Heart left ventricle (tissue), 16 donors: ENCODE measurements at places on chromosomes 11 and 22. TPM values are rescaled to one million over a fixed set of nuclear protein-coding genes. Genes with fewer than 3 reads are reported as not detected.

RCE1 gene
- total RNA-seq: 4.0 TPM

ADM2 gene
- 0.67 TPM for total RNA-seq

DUSP8 gene
- 12.8 TPM for total RNA-seq

HIC2 gene
- total RNA-seq: 1.1 TPM

NLRP10 gene
- total RNA-seq: not detected

MS4A7 gene
- total RNA-seq: 57.1 TPM

DCDC1 gene
- total RNA-seq: not detected

BRSK2 gene
- not detected for total RNA-seq

VPREB3 gene
- not detected for total RNA-seq

DNA sequence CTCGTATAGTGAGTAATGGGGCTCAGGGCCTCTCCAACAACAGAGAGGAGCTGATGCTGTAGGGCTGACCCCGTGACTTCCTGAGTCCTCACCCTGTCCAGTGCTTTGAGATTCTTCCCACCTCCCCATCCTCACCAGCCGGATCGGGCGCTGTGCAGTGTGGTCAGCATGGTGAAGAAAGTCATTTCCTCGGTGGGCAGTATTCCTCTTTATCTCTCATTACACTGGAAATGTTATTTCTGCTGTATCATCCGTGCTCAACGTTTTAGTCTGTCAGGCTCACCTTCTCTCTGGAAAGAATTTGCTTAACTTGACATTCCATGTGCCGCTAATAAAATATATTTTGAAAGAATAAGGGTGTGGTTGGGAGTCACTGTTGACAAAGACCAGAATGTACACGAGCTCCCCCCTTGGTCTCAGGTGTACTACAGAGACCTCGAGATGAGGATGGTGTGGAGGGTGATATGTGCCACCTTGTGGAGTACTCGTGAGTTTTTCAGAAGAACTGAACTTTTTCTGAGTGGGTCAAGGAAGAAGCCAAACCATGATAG lies 25.7 kb upstream of the SCGB1A1 start:
- H3K4me1 ChIP-seq: peaks cover 21% of the 10 kb centered on the region
- no peak overlapping the region for H3K4me3 ChIP-seq
- H3K27me3 ChIP-seq: no peaks in the 10 kb centered on the region
- no peak for DNase-seq

- H3K4me1 ChIP-seq: no peaks in the 10 kb centered on the region
- H3K27me3 ChIP-seq: no peaks in the 10 kb centered on the region
- H3K27ac ChIP-seq: no peak overlapping the region
- no peak for DNase-seq
- no peaks in the 10 kb centered on the region for H3K36me3 ChIP-seq
Measured at GRCh38 chr11:44880511-44880910, 70.2 kb downstream of the TP53I11 start.

DNA sequence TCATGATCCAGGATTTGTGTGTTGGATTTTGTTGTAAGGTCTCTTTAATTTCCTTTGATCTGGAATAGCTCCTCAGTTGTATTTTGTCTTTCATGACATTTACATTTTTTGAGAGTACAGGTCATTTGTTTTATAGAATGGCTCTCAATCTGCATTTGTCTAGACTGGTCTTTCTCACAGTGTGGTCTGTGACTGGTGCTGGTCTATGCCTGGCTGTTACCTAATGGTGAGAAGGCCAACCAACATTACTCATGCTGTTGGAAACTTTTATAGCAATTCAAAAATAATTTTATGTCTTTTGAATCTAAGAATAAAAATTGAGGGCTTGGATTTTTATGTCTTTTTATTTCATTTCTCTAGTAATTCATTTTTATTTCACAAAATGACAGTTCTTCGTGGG lies 3.9 kb upstream of the NCR3LG1 start:
- H3K4me3 ChIP-seq: no peak overlapping the region
- H3K27ac ChIP-seq: no peak overlapping the region
- peaks cover 11% of the 10 kb centered on the region for H3K4me1 ChIP-seq
- DNase-seq: no peak
- peaks cover 3% of the 10 kb centered on the region for H3K36me3 ChIP-seq

GRCh38 chr11:113263458-113264259 lies 50.7 kb upstream of the TTC12 start:
- H3K27me3 ChIP-seq: no peaks in the 10 kb centered on the region
- H3K4me1 ChIP-seq: no peaks in the 10 kb centered on the region
- peaks cover 3% of the 10 kb centered on the region for H3K36me3 ChIP-seq
- no peak overlapping the region for H3K27ac ChIP-seq
- DNase-seq: no peak
- H3K4me3 ChIP-seq: no peak overlapping the region

GRCh38 chr22:44583061-44583760 lies 85.2 kb upstream of the RTL6 start:
- no peaks in the 10 kb centered on the region for H3K36me3 ChIP-seq
- peaks cover 4% of the 10 kb centered on the region for H3K27me3 ChIP-seq
- no peak overlapping the region for H3K27ac ChIP-seq
- H3K4me3 ChIP-seq: no peak overlapping the region
- DNase-seq: peak; percentile 20

GRCh38 chr11:57049749-57050148 lies 61.0 kb downstream of the OR5AK2 start:
- DNase-seq: no peak
- H3K4me3 ChIP-seq: no peak overlapping the region
- H3K36me3 ChIP-seq: no peaks in the 10 kb centered on the region
- H3K4me1 ChIP-seq: no peaks in the 10 kb centered on the region
- no peak overlapping the region for H3K27ac ChIP-seq

DNA sequence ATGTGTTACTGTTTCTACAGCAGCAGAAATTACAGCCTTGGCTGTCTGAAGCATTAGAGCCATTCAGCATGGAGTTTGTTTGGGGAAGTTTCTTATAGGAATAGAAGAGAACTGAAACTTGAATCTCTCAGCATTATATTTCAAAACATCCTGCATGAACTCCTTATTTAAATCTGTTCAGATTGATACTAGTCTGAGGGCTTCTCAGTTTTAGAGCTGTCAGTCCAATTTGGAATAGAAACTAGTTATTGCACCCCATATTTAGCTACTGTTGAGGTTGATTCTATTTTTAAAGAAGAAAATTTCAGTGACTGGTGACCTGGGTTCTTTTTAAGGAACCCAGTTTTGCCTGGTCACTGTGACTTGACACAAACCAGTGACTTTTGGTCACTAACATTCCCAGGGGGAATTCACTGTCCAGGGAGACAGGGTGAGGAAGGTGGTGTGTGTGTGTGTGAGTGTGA lies 126.0 kb upstream of the TTC12 start:
- no peak overlapping the region for H3K4me3 ChIP-seq
- no peaks in the 10 kb centered on the region for H3K36me3 ChIP-seq
- DNase-seq: no peak
- peaks cover 6% of the 10 kb centered on the region for H3K4me1 ChIP-seq
- H3K27me3 ChIP-seq: no peaks in the 10 kb centered on the region
- no peak overlapping the region for H3K27ac ChIP-seq

DNA sequence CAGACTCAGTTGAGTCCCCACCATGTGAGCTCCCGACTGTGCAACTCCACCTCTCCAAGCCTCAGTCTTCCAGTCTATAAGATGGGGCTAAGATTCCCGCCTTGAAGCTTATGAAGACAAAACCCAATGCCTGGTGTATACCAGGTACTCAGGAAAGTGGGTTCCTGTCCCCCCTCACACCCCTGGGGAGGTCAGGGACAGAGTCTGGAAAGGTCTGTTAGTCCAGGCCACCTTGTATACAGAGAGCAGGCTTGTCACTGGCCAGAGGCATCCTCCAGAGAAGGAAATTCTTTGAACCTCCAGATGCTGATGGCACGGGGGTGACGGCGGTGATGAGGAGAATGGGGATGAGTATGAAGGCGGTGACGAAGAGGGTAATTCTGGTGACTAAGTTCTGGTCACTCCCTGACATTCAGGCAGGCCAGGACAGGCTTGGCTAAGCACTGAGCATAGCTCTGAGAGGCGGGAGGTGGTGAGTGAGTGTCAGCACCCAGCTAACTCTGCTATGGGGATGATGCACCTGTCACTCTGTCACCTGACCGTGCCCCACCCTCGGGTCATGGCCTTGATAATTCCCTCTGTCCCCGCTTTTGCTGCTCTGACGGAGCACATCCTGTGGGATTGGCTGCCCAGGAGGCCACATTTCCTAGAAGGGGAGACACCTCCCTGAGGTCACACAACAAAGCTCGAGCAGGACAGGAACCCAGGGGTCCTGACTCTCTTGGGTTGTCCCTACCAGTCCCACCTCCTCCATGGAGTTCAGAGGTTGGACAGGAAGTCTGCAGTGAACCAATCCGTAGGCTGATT lies 30.9 kb upstream of the CSNK1E start:
- DNase-seq: no peak
- H3K36me3 ChIP-seq: no peaks in the 10 kb centered on the region
- H3K4me1 ChIP-seq: no peaks in the 10 kb centered on the region
- no peaks in the 10 kb centered on the region for H3K27me3 ChIP-seq
- no peak overlapping the region for H3K27ac ChIP-seq
- no peak overlapping the region for H3K4me3 ChIP-seq

DNA sequence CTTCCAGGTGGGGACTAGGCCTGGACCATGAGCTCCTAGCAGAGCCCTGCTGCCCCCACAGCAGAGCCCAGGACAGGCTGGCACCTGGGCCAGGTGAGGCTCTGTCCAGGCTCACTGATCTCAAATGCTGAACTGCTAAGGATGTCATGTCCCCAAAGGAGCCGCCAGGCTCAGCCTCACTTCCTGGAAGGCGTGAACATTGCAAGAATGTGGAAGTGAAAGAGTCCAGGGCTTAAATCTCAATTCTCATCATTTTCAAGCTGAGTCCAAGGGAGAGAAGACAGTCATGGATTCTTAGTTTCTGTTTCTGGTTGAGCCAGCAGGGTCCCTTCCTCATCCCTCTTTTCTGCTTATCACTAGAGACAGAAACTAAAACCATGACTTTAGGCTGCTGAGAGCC lies 5.0 kb downstream of the ASCL2 start:
- H3K4me3 ChIP-seq: no peak overlapping the region
- no peaks in the 10 kb centered on the region for H3K36me3 ChIP-seq
- peaks cover 26% of the 10 kb centered on the region for H3K27me3 ChIP-seq
- no peak overlapping the region for H3K27ac ChIP-seq
- peaks cover 10% of the 10 kb centered on the region for H3K4me1 ChIP-seq

GRCh38 chr11:87889126-87889525 lies 286.1 kb downstream of the RAB38 start:
- H3K27me3 ChIP-seq: no peaks in the 10 kb centered on the region
- H3K4me1 ChIP-seq: no peaks in the 10 kb centered on the region
- DNase-seq: no peak
- no peaks in the 10 kb centered on the region for H3K36me3 ChIP-seq
- no peak overlapping the region for H3K4me3 ChIP-seq
- no peak overlapping the region for H3K27ac ChIP-seq

- H3K4me1 ChIP-seq: peaks cover 29% of the 10 kb centered on the region
- no peaks in the 10 kb centered on the region for H3K27me3 ChIP-seq
- DNase-seq: no peak
Measured at GRCh38 chr22:38412435-38413084, 42.4 kb downstream of the KCNJ4 start.

- no peak overlapping the region for H3K27ac ChIP-seq
- peaks cover 6% of the 10 kb centered on the region for H3K27me3 ChIP-seq
- DNase-seq: no peak
- no peaks in the 10 kb centered on the region for H3K36me3 ChIP-seq
- no peaks in the 10 kb centered on the region for H3K4me1 ChIP-seq
Measured at GRCh38 chr11:69860796-69861445, 41.7 kb upstream of the FGF3 start.

DNA sequence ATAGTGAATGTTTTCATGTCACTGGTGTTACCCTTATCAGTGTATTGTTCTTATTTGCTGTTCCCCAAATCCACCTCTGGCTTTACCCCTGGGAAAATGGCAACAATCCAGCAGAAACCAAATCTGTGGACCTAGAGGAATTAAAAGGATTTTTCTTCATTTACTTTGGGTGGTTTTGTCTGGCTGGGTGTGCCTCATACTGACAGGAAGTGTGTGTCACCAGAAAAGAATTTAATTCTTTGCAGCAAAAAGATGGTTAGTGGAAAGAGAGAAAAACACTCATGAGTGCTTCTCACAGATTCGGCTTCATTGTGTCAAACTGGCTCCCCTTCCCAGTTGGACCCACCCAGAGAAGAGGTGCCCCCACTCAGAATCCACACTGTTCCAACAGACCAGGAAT lies 38.9 kb downstream of the FZD4 start:
- no peak overlapping the region for H3K4me3 ChIP-seq
- H3K27me3 ChIP-seq: no peaks in the 10 kb centered on the region
- peak overlapping the region; percentile 92 for H3K27ac ChIP-seq
- no peak for DNase-seq

GRCh38 chr11:30435488-30435887 lies 112.6 kb downstream of the ARL14EP start:
- no peaks in the 10 kb centered on the region for H3K27me3 ChIP-seq
- H3K36me3 ChIP-seq: no peaks in the 10 kb centered on the region
- no peak overlapping the region for H3K4me3 ChIP-seq
- DNase-seq: no peak
- no peak overlapping the region for H3K27ac ChIP-seq

DNA sequence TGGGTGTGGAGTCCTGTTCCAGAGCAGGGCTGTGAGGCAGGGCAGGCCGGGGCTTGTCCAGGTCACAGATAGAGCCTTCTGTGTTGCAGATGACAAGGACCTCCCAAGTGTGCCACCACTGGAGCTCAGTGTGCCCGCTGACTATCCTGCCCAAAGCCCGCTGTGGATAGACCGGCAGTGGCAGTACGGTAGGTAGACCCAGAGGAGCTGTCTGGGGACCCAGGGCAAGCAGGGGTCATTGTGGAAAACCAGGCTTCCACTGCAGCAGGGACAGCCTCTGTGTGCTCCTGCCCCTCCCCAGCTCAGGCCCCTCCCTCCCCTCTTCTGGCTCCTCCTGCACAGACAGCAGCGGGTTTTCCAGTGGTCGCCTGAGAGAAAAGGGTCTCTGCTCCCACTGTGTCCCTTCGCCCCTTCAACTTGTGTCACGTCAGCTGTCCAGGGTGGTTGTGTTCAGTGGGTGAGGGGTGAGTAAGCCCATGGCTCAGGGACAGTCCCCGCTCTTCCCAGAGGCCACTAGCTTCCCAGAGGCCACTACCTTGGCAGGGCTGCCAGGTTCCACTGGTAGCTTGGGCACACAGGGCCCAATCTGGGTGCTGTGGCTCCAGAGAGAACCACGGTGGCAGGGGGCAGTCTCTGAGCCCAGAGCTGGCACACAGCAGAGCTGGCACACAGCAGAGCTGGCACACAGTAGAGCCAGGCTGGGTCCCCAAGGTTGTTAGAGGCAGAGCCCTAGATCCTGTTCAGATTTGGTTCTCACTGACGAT lies 78.4 kb downstream of the MED15 start:
- H3K27ac ChIP-seq: no peak overlapping the region
- no peak for DNase-seq
- no peaks in the 10 kb centered on the region for H3K36me3 ChIP-seq
- H3K27me3 ChIP-seq: no peaks in the 10 kb centered on the region
